ENCODE measurements at places on chromosomes 3 and 15. TPM values are rescaled to one million over a fixed set of nuclear protein-coding genes. Genes with fewer than 3 reads are reported as not detected.

DNA sequence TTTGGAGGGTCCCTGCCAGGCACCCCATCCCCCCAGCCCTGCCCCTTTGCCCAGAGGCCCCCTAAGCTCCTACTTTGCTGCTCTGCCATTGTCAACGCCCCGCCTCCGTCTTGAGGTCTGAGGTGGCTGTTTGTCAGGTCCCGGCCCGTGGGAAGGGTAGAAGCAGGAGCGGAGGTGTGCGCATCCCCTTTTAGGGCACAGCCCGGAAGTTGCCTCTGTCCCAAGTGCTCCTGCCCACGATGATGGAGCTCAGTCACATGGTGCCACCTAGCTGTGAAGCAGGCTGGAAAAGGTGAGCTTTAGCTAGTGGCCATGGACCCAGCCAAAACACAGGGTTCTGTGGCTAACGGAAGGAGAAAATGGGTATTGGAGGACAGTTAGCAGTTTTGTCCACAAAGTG lies 28.5 kb upstream of the LCTL start:
- DNase-seq, result no peak

FAIM gene
- total RNA-seq, result 28.7 TPM

GRCh38 chr15:72820278-72820677 lies 36.7 kb upstream of the ADPGK start:
- DNase-seq, result no peak

NOX5 gene
- not detected for total RNA-seq

DNA sequence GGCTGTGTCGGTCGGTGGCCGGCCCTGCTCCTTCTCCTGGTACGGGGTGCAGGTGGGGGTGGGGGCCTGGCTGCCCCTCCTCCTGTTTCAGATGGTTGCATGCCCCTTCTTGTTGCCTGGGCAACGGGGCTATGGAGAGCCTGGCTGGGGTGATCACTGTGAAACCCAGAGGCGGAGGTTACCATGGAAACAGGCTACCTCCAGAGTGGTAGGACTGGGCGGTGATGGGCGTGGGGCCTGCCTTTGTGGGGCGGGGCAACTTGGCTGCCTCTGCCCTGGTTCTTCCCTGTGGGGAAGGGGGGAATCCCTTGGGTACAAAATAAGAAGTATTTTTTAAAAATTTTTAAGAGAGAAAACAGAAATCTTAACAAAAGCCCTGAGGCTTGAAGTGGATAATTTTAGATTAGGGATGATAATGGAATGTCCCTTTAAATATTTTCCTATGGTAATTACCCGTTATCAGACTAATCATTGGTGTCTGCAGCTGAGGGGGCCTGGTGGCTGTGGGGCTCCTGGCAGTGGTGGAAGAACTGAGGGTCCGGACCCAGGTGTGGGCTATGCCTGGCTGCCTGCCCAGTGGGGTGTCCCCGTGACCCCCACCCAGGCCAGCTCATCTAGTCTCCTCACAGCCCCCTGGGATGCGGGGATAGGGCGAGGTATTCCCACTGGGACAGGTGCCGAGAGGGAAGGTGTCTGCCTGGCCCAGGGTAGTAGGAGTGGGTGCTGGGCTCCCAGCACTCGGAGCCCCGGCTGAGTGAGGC lies 32.5 kb downstream of the PLXNA1 start:
- DNase-seq, result no peak

DNA sequence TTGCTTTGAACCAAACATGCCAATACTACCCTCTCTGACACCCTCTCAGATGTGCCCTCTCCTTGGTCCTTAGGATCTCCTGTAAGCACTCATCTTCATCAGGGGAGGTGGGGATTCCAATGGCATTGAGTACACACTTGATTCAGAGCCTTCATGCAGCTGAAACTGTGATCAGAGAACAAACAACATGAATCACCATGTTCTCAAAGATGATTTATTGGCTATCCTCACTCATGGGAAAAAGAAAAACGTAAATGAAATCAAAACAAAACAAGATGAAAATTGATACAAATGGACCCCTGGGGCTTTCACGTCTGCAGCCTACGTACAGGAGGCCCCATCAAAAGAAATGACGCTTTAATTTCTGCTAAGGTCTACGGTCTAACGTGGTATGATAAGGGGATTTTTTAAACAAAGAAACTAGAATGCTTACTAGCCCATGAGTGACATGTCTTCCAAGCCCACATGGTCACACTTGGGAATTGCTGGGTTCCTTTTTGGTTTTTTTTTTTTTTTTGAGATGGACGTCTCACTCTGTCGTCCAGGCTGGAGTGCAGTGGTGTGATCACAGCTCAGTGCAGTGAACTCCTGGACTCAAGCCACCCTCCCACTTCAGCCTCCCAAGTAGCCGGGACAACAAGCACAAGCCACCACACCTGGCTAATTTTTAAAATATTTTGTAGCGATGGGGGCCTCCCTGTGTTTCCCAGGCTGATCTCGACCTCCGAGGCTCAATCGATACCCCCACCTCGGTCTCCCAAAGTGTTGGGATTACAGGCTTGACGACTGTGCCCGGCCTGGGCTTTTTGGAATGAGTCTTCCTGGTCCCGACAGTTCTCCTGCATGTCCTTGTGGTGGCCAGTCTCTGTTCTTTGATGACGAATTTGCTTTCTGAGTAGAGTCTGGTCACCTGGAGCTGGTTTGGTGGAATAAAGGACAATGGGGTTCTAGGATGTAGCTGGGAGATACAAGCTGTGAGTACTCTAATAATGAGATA lies 202.6 kb downstream of the XXYLT1 start:
- peak; percentile 37 for DNase-seq

PLS1 gene
- 31.6 TPM for total RNA-seq

GRCh38 chr15:74210729-74211128 lies 8.1 kb upstream of the STRA6 start:
- DNase-seq, result no peak

KY gene
- 2.6 TPM for total RNA-seq

GRCh38 chr3:100043271-100043670 lies 71.0 kb downstream of the FILIP1L start:
- DNase-seq, result no peak

DNA sequence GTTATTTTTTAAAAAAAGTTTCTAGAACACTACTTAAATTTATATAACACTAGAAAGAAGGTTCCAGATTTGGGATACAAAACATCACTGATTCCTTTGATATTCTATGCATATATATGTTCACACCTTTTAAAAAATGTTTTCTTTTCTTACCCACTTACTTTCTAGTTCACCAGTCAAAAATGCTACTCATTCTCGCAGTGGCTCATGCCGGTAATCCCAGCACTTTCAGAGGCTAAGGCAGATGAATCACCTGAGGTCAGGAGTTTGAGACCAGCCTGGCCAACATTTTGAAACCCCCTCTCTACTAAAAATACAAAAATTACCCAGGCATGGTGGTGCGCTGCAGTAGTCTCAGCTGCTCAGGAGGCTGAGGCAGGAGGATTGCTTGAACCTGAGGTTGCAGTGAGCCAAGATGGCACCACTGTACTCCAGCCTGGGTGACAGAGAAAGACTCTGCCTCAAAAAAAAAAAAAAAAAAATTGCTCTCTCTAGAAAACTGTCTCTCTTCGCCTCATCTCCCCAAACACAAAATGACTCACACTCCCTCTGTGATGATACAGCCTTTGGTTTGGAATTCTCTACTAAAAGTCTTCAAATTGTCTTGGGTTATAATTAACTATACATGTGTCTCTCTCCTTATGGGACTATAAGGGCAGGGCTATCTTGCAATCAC lies 52.6 kb upstream of the TGFBR2 start:
- DNase-seq, result peak; percentile 5

GRCh38 chr15:76344893-76345582 lies 8.5 kb downstream of the ISL2 start:
- no peak for DNase-seq

DNA sequence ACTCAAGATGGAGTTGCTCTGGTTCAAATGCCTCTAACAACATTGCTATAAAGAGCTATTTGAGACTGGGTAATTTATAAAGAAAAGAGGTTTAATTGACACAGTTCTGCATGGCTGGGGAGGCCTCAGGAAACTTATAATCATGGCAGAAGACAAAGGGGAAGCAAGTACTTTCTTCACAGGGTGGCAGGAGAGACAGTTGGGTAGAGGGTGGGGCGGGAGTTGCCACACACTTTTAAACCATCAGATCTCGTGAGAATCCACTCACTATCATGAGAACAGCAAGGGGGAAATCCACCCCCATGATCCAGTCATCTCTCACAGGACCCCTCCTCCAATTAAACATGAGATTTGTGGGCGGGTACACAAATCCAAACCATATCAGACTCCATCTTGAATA lies 30.7 kb downstream of the MAP2K5 start:
- DNase-seq, result no peak

ZIC1 gene
- 19.5 TPM for total RNA-seq

GRCh38 chr3:157624801-157625200 lies 121.6 kb upstream of the VEPH1 start:
- no peak for DNase-seq

GRCh38 chr3:192373586-192373985 lies 353.8 kb downstream of the FGF12 start:
- no peak for DNase-seq

SRGAP3 gene
- 5.0 TPM for total RNA-seq

DNA sequence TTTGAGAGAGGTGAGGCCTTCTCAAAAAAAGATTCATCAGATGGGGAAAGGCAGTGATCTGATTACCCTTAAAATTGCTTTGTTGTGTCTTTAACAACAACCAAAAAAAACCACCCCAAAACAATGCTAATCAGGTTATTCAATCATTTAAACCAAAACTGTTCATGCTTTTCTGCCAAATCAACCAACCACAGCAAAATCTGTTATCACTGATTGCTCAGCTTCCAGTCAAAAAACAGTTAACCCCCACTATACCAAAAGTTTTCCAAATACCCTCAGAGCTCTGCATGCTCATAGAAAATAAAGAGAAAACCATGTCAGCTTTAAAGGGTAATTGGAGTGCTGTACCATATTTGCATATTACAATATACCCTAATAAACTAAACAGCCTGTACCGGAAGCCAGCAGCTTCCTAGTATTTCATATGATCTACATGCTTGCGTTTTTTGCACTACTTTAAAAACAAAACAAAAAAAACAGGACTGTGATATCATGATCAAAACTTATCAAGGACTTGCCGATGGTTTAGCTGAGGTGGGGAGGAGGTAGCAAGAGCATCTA lies 22.8 kb downstream of the SATB1 start:
- DNase-seq, result no peak

CIB2 gene
- 6.7 TPM for total RNA-seq

CDHR4 gene
- total RNA-seq, result not detected

CELSR3 gene
- total RNA-seq, result 2.4 TPM

DNA sequence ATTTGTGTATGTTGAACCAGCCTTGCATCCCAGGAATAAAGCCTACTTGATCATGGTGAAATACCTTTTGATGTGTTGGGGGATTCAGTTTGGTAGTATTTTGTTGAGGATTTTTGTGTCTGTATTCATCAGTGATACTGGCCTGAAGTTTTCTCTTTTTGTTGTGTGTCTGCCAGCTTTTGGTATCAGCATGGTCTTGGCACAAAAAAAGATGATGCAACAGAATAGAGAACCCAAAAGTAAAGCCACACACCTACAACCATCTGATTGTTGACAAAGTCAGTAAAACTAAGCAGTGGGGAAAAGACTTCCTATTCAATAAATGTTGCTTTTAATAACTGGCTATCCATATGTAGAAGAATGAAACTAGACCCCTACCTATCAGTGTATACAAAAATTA lies 77.6 kb downstream of the TCF12 start:
- DNase-seq, result no peak

GPR156 gene
- 1.7 TPM for total RNA-seq

KCNAB1 gene
- total RNA-seq, result 2.6 TPM

DNA sequence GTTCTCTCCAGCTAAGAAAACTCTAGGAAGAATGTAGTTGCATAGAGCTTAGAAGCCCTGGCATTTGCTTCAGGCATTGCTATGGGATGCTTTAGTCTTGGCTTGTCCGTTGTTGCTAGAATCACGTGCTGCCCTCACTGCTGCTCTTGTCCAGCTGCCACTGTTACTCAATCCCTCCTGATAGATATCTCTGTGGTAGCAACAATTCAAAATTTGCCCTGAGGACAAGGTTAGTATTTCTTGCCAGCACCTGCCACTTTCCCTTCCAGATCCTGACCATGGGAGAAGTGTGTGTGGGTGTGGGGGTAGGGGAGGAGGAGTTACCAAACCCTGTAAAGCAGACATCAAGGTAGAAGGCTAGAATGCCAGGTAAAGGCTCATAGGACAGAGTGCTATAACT lies 113.8 kb downstream of the PPM1L start:
- DNase-seq, result no peak

STAB1 gene
- not detected for total RNA-seq

DNA sequence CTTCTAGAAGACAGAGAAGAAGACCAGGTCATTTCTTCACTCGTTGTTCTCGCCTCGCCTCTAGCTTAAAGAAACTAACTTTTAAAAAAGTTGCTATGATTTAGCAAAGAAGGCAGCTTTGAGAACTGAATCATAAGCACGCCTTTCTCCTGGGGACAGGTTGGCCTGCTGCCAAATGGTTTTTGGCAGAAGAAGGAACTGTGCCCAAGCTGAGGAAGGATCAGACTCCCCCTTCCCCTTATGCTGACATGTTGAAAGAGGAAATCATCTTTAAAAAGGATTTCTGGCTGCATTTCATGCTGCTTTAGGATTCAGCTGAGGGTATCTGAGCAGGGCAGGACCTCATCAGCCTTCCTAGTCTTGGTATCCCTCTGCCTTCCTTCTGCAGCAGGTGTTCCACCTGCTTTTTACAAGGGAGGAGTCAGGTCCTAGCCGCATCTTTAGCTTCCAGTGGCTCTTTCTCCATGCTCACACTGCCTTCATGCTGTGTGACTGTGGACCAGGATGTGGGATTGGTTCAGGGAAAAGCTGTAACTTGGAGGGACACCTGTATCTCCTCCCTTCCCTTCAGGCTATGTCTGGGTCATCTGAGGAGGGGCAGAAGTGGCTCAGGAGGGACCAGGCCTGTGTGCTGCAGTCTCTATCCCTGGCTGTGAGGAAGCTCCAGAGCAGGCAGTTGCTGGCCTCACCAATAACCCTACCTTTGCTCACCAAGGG lies 34.1 kb upstream of the HACD2 start:
- DNase-seq, result peak; percentile 45
